HuH-7 (cell line): ENCODE measurements at places on chromosomes 13 and 19.
A peak's percentile ranks its signal among the peaks of the same experiment; 100 is the strongest.

DNA sequence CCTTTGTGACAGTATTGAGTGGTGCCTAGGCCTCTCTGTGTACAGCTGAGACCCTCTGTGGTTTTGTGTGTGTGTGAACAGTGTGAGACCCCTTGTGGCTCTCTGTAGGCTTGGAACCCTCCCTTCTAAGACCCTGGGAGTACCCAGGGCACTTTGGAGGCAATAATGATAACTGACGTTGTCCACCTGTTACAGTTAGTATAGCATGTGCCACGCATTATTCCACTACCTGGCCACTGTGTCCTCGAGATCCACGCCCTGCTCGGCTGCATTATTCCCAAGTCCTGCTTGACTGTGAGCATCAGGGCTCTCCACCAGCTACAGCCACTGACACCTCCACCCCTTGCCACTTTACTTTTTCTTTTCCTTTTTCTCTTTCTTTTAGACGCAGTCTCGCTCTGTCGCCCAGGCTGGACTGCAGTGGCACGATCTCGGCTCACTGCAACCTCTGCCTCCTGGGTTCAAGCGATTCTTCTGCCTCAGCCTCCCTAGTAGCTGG, 2.0 kb downstream of the GRAMD1A start:
- DNase-seq: no peak

DNA sequence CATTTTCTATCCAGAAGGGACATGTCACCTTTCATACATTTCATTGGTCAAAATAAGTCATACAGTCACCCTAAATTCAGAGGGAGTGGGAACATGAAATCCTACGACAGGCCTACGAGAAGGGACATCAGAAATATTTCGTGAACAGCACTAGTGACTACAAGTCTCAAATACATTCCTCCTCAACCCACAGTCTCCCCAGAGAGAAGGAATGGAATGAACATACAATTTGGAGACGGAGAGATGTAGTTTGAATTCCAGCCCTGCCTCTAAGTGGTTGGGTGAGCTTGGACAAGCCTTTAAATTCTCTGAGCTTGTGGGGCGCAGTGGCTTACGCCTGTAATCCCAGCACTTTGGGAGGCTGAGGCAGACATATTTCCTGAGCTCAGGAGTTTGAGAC, 9.9 kb downstream of the SERTM1 start:
- no peak for DNase-seq

DNA sequence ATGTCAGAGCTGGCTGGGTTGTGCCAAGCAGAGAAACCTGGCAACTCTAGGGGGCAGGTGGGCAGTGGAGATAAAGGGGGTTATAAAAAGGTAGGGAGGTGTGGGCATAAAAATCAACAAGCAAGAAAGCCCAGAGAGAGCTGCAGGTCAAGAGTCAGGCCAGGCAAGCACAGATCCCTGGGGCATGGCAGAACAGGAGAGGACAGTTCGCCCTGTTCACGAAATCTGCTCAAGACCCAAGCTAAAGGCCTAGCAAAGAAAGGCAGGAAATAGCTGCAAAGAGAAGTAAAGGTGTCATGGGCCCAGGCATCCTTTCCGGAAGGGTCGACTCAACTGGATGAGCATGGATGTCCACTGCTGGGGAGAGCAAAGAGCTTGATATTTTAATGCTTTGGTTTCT, 3.4 kb downstream of the MBNL2 start:
- no peak for DNase-seq

GRCh38 chr13:27128825-27129627, 42.6 kb downstream of the USP12 start:
- no peak for DNase-seq

DNA sequence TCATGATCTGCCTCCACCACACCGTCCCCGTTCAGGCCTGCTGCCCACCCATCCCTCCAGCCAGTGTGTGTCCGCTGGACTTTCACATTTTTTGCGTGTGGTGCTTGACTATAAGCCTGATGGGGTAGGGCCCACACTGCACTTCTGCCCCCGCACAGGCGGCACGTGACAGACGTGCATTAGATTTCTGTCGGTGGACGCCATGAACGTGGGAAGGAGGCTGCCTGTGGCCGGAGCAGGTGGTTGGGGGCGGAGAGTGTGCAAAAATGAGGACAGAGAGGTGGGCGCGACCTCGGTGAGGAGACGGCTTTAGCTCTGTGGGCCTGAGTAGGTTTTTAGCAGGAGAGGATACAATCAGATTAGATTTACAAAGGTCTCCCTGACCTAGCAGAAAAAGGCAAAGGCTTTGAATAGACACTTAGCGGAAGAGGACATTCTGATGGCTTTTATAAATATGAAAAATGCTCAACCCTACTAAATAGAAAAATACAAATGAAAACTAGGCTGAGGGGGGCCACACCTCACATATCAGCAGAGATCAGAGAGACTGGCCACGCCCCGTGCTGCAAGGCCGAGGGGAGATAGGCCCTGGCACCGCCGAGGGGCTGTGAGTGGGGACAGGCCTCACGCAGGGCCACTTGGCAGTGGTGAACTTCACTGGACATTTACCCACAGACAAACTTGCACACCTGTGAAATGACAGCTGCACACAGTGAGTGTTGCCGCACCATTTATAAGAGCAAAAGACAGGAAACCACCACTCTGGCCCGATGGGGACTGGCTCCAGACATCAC, 25.4 kb downstream of the PAK4 start:
- no peak for DNase-seq

DNA sequence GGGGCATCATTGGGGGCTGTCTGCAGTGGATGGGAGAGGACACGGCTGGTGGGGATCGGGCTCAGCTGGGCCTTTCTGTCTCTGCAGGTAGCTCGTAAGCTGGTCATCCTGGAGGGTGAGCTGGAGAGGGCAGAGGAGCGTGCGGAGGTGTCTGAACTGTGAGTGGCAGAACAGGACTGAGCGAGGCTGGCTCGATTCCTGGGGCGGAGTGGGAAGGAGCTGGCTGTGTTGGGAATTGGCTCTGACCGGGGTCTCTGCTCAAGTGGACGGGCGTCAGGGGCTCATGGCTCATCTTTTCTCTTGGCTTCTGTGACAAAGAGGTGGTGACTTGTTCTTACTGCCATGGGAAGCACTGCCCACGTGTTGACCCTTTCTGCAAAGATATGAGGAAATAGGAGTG, 11.6 kb downstream of the TPM4 start:
- no peak for DNase-seq

DNA sequence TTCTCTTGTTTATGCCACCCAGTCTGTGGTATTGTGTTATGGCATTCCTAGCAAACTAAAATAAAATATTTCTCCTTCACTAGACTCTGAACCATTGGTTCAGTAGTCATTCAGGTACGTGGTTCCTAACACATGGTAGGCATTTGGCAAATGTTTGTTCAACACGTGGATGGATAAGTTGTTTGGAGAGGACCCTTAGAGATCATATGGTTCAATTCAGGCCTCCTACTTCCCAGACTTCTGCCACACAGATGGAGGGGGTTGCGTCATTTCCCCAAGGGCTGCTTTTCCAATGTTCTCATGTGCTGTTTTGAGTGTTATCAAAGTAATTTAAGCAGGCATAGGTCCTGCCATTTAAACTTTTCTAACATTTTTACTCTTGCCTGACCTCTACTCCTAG, 6.7 kb downstream of the CXCL17 start:
- no peak for DNase-seq

DNA sequence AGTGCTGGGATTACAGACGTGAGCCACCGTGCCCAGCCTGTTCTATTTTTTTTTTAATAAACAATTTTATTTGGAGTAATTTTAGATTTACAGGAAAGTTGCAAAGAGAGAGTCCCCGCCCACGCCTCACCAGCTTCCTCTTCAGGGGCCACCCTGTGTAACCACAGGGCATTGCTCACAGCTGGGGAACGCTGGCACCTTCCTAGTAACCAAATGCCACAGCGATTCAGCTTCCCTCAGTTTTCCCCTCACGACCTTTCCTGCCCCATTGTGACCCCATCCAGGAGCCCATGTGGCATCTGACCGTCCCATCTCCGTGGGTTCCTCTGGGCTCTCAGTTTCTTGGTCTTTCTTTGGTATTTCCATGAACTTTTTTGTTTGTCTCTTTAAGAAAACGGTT, 83.9 kb downstream of the GNG7 start:
- DNase-seq: no peak

- no peak for DNase-seq
These were observed 419.8 kb downstream of the SLITRK6 start for GRCh38 chr13:85379433-85379832.

DNA sequence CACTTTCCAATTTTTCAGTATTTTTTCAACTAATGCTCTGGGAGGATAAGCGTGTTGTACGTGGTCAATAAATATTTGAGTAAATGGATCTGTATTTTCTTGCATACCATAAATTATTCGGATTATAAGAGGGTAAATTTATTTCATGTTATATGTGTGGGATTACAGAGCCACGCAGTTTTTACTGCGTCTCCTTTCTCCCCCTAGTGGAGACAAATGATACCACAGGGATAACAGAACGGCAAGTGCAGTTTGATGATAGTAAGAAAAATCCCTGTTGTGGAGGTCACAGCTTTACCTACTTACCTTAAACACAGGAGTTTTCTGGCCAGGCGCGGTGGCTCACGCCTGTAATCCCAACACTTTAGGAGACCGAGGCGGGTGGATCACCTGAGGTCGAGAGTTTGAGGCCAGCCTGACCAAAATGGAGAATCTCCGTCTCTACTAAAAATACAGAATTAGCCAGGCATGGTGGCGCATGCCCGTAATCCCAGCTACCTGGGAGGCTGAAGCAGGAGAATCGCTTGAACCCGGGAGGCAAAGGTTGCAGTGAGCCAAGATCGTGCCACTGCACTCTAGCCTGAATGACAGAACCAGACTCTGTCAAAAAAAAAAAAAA, 16.8 kb downstream of the MBD3L2B start:
- DNase-seq: peak; percentile 63
